Gastrocnemius medialis (tissue), 4 donors: ENCODE measurements at places on chromosomes 4 and X. TPM values are rescaled to one million over a fixed set of nuclear protein-coding genes. Genes with fewer than 3 reads are reported as not detected.

- no peak for DNase-seq
These were observed 123.9 kb downstream of the KDR start for GRCh38 chr4:55001538-55001937.

DNA sequence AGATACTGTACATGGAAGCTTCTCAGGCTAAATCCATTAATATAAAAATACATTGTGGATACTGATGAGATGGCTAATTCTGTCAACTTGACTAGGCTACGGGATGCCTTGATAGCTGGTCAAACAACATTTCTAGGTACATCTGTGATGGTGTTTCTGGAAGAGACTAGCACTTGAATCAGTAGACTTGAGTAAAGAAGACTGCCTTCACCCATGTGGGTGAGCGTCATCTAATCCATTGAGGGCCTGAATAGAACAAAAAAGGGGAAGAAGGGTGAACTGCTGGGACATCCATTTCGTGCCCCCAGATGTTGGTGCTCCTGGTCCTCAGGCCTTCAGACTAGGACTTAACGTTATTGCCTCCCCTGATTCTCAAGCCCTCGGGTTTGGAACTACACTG, 3.7 kb upstream of the SRP72 start:
- DNase-seq = no peak

DNA sequence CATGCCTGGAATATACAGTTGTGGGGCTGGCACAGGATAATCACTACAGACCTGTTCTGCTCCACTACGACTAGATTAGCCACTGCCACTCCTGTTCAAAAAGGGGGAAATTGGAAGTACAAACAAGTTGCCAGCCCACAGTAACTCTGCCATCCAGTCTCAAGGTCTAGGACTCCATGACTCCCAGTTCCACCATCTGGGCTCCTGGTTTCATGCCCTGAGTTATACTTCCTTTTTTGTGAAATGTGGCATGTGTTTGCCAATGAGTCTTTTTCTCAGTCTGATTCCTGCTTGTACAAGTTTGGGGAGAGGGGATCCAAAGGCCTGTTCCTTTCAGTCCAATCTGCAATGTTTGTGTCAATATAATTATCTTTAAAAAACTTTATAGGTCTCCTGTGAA, 1.0 kb upstream of the BLOC1S4 start:
- no peak for DNase-seq

Gene TRIM75
- not detected for total RNA-seq

- DNase-seq = no peak
These were observed 219.7 kb upstream of the NDST3 start for GRCh38 chr4:117814277-117815246.
